ENCODE measurements at places on chromosomes 3 and 15.

DNA sequence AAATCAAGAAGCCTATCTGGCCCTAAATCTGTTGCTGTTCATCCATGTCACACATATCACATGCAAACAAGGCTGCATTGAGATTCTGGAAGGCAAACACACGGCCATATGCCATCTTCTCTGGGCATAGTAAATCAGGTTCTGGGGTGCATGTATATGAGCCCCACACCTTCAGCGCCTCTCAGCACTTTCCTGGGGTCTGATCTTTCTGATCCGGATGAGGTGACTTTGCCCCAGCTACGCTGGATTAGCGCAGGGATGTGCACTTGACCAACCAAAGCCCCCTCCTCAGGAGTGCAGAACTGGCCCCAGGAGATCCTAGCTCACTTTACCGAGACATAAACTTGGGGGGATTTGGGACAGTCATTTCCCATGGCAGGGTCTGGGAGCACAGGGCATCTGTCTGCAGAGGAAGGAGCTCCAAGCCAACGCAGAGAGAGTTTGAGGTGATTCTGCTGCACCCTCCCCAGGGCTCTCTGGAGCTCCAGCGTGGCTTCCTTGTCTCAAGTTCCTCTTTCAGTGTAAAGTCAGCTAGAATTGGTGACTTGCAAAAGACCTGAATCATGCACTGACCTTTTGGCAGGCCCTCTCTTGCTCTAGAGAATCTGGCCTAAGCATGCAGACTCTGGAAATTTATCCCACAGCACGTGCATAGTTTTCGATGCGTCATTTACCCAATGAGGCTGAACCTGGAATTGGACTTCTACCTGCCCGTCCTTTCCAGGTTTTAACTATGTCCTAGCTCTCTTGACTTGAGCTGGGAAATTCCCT lies 63.5 kb upstream of the KLF13 start:
- DNase-seq: no peak

DNA sequence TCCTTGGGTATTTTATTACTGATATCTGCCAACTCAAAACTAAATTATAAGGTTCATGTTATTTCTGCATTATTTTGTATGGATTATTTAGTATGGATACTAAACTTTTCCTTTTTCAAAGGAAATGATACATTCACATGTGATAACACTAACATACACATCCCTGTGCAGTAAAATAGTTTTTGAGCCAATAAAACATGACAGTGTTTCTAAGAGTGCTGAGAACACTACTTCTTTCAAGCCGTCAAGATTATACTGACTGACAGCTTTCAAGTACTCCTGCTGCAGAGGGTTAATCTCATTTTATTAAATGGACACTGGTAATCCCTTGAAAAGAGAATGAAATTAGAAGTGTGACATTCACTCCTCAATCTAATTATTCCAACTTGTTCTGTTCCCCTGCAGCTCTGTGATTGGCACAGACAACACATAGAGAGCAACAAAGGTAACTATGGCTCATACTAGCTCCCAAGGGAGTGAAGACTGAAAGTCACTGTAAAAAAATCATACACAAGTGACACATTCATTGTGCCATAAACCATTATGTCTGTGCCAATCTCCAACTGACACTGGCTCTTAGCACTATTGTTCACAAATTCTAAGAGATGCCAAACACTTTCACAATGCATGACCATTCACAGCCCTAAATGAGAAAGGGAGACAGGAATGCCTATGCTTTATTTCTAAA lies 468.6 kb downstream of the SHQ1 start:
- no peak for DNase-seq

GRCh38 chr3:47377186-47377585 lies 3.6 kb upstream of the PTPN23 start:
- no peak for DNase-seq

- no peak for DNase-seq
These were observed 18.9 kb downstream of the MAGEL2 start for GRCh38 chr15:23628612-23629233.

DNA sequence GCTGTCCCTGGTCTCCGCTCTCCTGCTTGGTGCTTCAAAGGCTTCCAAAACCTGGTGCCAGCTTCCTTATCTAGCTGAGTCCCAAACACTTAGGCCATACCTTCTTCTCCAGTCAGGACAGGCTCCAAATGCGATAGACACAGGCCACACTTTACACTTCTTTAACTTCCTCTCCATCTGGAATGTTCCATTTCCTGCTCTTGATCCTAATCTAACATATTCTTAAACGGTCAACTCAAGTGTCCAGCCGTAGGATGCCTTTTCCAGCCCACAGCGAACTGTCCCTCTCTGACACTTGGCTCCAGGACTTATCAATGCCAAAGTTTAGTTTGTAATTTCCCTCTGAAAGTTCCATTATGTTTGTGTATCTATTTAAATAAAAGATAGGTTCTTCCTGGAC lies 19.2 kb upstream of the PLA2G4F start:
- DNase-seq: no peak
